Endothelial cell of umbilical vein (primary cell): ENCODE measurements at places on chromosomes 1 and 21. TPM values are rescaled to one million over a fixed set of nuclear protein-coding genes. Genes with fewer than 3 reads are reported as not detected.

KRTAP10-11 gene
- total RNA-seq, result not detected in 2 replicates

SERINC2 gene
- total RNA-seq, result 19.4 and 21.4 TPM in 2 replicates

SPATA1 gene
- total RNA-seq, result 1.7 and 2.6 TPM in 2 replicates

DTL gene
- 26.5 and 27.2 TPM in 2 replicates for total RNA-seq

CYB561D1 gene
- 6.9 and 7.3 TPM in 2 replicates for total RNA-seq

LYPD8 gene
- total RNA-seq, result not detected in 2 replicates

WDR64 gene
- not detected in 2 replicates for total RNA-seq

TNN gene
- not detected in 2 replicates for total RNA-seq

NID1 gene
- 87.0 and 102 TPM in 2 replicates for total RNA-seq

F13B gene
- total RNA-seq, result not detected in 2 replicates

DIO1 gene
- total RNA-seq, result not detected in 2 replicates

SYT2 gene
- not detected in 2 replicates for total RNA-seq

CD53 gene
- not detected in 2 replicates for total RNA-seq

EBNA1BP2 gene
- 104 and 105 TPM in 2 replicates for total RNA-seq

MARK1 gene
- 5.5 and 6.0 TPM in 2 replicates for total RNA-seq

C4BPA gene
- not detected in 2 replicates for total RNA-seq

DUSP10 gene
- 1.6 and 1.9 TPM in 2 replicates for total RNA-seq

KCNK2 gene
- total RNA-seq, result 0.18 and 0.46 TPM in 2 replicates

CACNA1S gene
- not detected in 2 replicates for total RNA-seq

PLPP3 gene
- 7.2 and 14.1 TPM in 2 replicates for total RNA-seq

CPLANE2 gene
- total RNA-seq, result 3.7 and 3.9 TPM in 2 replicates
